Neural cell (in vitro differentiated cells): ENCODE measurements at places on chromosomes 11 and 22. TPM values are rescaled to one million over a fixed set of nuclear protein-coding genes. Genes with fewer than 3 reads are reported as not detected.

Gene OR51B5
- not detected in 2 replicates for polyA plus RNA-seq

Gene KDM4E
- not detected in 2 replicates for polyA plus RNA-seq

Gene NXPE1
- not detected in 2 replicates for polyA plus RNA-seq

Gene WBP2NL
- not detected in 2 replicates for polyA plus RNA-seq

Gene GALR3
- polyA plus RNA-seq: 0.73 TPM in 1 of 2 replicates, not detected in the other

Gene OR52E8
- not detected in 2 replicates for polyA plus RNA-seq

Gene SAA2
- polyA plus RNA-seq: not detected in 2 replicates

Gene TBX10
- polyA plus RNA-seq: not detected in 2 replicates

Gene ANO9
- polyA plus RNA-seq: not detected in 2 replicates

Gene KRTAP5-7
- polyA plus RNA-seq: 0.56 and 1.2 TPM in 2 replicates

Gene MN1
- polyA plus RNA-seq: 7.3 and 7.6 TPM in 2 replicates

Gene HMOX1
- polyA plus RNA-seq: 0.20 TPM in 1 of 2 replicates, not detected in the other

Gene PDE2A
- polyA plus RNA-seq: 11.6 and 18.6 TPM in 2 replicates

Gene MRGPRX2
- not detected in 2 replicates for polyA plus RNA-seq
